ENCODE measurements at places on chromosomes 11 and 22. TPM values are rescaled to one million over a fixed set of nuclear protein-coding genes. Genes with fewer than 3 reads are reported as not detected.

Gene PHF21B
- not detected for total RNA-seq

Gene CCDC157
- 1.4 TPM for total RNA-seq

Gene SSTR3
- not detected for total RNA-seq

Gene SERGEF
- total RNA-seq = 27.1 TPM
